ENCODE measurements at places on chromosomes 3 and 15.
A peak's percentile ranks its signal among the peaks of the same experiment; 100 is the strongest.

- no peak for DNase-seq
Measured at GRCh38 chr15:60226924-60227323, 170.9 kb downstream of the ANXA2 start.

DNA sequence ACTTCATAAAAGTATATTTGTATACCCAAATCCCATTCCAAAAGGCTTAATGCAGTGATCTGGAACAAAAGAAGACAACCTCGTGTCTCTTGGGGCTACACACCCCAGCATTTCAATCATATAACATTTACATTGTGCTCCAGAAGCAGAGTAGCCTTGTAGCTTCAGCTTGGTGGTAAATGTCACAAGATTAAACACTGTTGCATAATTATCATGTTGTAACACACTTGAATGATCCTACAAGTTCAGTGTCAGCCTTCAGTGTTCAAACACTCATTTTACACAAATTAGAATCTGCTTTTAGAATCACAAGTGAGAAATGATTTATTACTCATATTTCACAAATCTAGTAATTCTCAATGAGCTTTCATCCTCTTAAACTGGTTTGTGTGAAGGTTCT is 122.6 kb downstream of the CNTN3 start:
- no peak for DNase-seq

GRCh38 chr15:95624616-95625361 is 705.7 kb upstream of the NR2F2 start:
- DNase-seq: no peak

- no peak for DNase-seq
Measured at GRCh38 chr15:98896002-98896721, 111.4 kb downstream of the PGPEP1L start.

- DNase-seq: no peak
Measured at GRCh38 chr15:60121845-60122244, 117.7 kb downstream of the FOXB1 start.

DNA sequence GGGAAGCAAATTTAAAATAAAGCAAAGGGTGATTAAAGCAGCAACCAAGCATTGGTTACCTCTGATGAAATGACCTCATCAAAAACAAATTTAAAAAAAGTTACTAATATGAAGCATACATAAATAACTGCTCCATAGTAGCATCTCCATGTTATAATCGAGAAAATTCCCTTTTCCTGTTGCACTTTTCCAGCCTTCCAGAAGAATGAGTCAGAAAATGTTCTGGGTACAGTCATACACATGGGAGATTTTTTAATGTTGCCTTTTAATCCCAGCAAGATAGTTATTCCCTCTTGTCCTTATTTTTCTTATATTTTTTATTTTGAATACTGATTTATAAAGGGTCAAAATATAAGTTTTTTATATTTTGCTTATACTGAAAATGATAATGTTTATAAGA is 2.6 kb upstream of the TMCO5A start:
- peak; percentile 53 for DNase-seq

DNA sequence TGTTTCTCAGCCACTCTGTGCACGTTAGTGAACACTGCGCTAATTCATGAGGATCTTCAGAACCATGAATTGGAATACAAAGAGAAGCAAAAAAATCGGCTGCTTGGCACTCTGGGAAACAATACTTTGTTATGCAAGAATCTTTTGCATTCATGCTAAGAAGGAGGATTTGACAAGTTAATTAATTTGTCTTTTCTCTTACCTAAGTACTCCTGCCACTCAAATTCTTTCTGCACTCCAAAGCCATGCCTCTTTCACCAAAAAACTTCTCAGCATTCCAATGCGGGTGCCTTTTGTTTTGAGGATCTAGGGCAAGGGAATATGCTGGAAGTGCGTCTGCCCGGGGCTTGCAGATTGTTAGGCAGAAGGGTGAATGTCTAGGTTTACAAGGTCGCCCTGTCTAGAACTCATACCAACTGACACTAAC is 11.3 kb upstream of the KAT2B start:
- no peak for DNase-seq

GRCh38 chr3:70716832-70717231 is 404.4 kb upstream of the MDFIC2 start:
- no peak for DNase-seq

DNA sequence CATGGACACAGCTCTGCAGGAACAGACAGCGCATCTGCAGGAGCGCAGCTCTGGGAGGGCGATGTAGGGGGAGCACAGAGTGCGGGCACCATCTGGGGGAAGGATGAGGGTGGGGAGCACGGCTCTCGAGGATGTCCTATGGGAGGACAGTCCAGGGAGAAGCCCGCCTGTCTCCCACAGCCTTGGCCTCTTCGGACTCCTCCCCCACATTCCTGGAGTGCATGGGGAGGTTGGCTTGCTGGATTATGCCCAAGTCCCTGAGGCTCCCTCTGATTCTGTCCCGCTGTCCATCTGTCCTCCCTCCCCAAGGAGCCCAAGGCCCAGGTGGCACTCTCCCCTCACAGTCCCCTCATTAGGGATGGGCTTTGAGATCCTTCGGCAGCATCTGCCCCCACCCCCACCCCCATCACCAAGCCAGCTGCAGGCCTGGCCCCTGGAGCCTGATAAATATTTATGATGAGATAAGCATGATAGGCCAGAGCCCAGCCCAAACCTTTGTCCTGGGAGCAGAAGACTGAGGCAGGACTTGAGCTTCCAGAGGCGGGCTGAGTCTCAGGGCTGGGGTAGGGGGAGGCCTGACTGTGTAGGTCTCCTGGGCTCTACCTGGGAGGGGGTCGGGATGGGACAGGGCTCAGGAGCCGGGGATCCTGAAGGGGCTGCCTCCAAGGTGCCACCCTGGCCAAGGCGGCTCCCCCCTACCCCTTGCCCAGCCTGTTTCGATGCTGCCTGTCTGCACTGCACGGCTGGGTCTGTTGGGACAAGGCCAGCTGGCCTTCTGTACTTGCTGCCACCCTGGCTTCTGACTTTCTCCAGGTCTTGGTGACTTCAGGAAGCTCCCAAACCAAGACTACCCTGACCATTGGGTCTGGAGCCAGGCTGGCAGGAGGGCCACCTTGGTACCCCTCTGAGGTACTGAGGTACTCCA is 28.6 kb upstream of the SEMA3F start:
- DNase-seq: no peak

DNA sequence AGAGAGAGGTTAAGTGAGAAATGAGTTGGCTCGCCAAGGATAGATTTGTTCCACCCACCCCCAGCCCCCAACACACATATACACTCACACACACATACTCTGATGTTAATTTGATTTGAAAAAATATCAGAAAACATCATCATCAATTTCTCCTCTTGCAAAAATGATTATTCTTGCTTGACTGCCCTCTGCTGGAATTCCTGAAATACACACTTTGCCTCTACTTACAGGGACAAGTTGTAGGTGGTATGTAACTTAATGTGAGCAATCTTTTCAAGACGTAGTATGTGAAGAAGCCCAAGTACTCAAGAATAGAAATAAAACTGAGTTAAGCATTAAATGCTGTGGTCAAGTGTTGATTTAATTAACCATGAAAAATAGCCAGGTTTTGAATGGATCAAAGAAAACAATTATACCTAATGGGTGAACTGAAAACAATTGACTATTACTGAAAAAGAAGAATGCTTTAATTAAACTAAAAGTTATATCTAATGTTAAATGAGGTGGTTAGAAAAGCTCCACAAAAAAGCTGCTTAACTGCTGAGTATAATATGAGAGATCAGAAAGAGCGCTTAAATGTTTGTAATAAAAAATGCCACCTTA is 46.6 kb upstream of the MDFIC2 start:
- peak; percentile 19 for DNase-seq

- DNase-seq: no peak
Measured at GRCh38 chr15:83809345-83809744, 155.4 kb downstream of the ADAMTSL3 start.

DNA sequence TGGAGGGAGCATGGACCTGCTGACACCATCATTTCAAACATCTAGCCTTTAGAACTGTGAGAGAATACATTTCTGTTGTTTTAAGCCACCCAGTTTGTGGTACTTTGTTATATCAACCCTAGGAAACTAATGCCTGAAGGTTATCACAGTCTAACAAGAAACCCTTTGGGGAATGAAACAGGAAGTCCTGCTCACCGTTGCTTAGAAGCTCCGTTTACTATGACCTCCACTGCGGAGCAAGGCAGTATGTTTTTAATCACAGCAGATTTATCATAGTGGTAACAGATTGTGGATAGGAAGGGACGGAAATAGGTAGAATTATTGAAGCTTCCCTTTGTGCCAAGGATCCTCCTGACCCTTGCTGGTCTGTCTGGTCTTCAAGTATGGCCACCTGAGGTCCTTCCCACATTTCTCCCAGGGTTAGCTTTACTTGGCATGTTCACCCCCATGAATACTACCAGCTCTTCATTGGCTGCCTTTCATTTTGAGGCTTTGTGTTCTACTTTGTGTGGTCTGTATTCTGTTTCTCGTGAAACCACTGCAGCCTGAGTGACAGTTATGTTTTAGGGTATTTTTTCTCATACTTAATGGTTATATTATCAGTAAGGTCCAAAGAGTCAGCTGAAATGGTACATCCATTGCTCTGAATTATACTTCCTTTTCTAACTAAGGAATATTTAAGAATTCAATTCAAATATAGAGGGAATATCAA is 201.6 kb downstream of the CHST2 start:
- no peak for DNase-seq

DNA sequence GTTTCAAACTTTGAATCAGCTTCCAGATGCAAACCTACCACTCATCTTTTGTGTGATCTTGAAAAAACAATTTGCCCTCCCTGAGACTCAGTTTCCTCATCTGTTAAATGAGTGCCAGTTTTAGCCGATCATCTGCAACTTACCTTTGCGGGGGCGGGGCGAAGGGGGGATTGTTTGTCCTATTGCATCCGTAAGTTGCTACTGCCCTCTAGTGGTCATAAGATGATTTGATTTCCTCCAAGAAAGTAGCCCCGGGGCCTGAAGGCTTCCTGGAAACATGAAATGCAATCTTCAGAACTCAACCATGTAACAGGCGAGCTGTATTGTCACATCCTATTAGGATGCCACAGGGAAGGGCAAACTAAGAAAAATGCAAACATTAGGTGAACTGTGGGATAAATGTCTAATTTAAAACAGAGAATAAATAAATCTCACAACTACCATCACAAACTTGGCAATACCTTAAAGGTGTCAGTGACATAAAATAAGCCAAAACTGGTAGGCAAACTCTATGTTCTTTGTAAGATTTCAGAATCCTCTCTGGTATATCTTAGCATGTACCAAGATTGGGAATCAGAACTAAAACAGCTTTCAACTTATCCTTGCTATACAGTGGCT is 63.5 kb upstream of the CLDN18 start:
- peak; percentile 33 for DNase-seq

GRCh38 chr15:90762109-90762508 is 45.0 kb downstream of the BLM start:
- DNase-seq: no peak

DNA sequence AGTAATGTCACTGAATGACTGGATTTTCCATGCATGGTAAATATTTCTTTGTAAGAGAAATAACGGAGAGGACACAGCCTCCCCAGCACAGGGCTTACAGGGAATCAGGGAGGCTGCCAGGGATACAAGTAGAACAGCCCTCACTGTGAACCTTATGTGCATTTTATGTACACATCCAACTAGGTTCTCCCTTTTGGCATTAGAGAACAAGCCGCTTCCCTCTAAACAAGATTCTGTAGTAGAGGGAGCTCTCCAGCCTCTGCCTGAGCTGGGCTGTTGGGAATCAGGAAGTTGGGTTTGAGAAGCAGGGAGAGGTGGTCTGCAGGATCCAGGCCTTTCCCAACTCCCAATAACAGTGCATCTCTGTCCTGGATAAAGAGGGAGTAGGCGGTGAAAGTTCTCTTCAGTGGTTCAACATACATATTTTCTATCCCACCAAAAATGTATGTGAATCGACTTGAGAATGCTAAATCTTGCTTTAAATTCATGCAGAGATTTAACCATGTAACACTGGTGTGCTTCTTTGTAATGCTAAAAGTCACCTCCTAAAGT is 83.7 kb downstream of the ARNT2 start:
- no peak for DNase-seq

DNA sequence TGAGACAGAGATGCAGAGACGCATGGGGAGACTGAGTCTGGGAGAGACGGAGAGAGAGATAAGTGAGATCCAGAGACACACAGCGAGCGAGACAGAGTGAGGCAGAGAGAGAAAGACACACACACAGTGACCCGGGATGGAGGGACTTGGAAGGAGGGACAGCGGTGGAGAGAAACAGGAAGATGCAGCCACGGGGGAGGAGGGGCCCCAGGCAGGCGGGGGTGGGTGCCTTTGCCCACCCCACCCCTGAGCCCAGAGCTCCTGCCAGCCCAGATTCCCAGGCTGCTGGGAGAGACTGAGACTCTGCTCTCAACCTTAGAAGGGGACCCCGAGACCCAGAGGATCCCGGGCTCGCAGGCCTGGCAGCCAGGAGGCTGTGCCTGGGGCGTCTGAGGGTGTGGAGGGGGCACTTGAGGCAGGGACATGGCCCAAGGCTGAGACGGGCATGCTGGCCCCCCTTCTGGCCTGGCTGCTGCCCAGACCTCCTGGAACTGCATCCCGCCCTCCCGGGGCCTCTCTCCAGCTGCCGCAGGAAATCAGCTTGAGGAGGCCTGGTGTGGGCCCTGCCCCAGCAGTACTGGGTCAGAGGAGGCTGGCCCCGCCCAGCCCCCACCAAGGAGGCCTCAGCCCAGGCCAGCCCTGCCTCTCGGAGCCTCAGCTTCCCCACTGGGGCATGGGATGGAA is 18.1 kb downstream of the H1-8 start:
- no peak for DNase-seq

DNA sequence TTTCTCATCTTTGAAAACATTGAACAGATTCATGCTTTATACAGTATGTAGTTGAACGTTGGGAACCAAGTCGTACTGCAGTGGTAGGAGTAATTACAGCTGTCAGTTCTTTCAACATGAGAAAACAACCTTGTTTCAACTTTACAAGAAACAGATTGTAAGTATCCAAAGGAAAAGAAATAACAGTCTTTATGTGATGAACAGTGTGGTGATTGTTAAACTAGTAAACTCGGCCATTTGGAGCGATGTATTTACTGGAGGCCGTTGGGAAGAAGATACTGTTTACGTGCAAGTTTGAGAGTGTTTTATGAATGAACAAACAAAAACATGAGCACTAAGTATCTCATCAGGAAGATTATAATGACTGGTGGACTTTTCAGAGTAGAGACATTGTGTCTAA is 48.4 kb downstream of the EPHA3 start:
- DNase-seq: no peak

Data from HS-5 (cell line).